ENCODE measurements at places on chromosomes 2 and 18.

DNA sequence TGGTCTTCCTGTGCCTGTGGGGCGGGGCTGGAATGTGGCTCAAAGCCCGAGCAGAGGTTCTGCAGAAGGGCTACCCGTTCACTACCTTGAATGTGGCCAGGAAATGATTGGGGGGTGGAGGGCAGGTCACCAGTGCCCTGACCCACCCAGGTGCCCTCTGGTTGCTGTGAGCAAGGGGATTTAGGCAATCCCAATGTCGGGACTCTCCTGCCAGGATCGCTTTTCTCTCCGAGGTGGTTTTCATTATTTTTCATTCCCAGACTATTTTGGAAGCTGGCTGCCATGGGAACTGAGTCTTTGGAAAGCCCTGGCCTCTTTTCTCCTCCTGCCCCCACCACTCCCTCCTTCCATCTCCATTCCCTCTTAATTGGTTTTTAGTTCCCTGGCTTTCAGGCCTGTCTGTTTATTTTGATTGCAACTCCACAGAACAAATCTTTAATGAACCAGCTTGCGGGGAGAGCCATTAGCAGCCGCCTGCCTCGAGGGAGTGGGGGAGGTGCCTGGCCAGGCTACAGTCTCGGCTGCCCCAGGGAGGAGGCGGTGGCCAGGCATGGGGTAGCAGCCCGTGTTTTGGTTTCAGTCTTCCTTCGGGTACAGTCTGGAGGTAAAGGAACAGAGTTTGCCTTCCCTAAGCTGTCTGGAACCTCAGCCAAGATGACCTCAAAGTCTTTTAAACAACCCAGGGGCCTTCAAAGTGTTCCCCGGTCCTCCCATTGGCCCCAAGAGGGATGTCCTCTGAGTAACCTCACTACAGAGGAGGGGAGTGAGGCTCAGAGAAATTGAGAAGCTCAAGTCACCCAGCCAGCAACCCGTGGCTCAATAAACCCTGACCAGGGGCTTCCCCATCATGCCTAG, 114.4 kb upstream of the HAAO start:
- no peak for DNase-seq

GRCh38 chr2:157627594-157628476, 829 bp downstream of the ACVR1C start:
- DNase-seq: peak; percentile 18

DNA sequence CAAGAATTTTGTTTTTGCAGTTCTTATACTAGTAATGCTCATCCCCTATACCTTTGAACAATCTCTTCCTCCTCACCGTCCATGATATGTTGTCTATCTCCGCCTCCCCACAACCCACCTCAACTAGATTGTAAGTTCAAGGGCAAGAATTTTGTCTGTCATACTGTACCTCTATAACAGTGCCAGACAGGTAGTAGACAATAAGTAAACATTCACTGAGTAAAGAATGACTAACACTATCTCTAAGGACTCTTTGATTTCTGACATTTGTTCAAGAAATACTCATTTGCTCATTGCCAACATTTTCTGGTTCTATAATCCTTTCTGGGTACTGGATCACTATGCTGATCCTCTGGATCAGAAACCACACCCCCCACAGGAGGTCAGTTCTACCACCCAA, 82.4 kb downstream of the EXOC6B start:
- DNase-seq: no peak

DNA sequence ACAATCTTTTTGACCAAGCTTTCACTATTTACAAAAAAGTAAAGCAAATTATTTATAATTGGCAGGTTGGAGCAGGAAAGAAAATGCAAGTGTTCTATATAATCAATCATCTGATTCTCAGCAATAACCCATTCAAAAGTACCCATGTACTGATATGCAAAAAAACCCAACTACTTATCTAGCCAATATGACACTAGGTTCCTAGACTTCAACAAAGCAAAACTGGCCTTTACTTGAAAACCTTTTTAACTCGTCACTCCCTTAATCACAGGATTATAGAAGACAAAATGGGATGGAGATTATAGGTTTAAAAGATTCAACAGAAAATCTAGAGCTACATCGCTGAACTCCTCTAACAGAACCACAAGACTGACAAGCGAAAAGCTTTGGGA, 3.6 kb downstream of the TLK1 start:
- no peak for DNase-seq

DNA sequence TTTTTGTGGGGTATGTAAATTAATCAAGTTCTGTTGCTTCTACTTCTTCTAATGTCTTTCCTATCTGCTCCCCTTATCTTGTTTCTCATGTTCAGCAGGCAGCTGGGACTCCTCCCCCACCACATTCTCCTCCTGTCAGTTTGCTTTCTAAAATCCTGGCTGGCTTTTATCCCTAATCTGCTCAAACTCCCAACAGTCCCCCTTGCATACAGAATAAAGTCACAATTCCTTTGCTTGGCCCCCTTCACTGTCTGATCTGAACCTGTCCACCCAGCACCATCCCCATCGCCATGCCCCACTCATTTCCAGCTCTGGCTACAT, 2.2 kb downstream of the CFAP221 start:
- no peak for DNase-seq

GRCh38 chr18:36872329-36872728, 43.4 kb downstream of the KIAA1328 start:
- no peak for DNase-seq

DNA sequence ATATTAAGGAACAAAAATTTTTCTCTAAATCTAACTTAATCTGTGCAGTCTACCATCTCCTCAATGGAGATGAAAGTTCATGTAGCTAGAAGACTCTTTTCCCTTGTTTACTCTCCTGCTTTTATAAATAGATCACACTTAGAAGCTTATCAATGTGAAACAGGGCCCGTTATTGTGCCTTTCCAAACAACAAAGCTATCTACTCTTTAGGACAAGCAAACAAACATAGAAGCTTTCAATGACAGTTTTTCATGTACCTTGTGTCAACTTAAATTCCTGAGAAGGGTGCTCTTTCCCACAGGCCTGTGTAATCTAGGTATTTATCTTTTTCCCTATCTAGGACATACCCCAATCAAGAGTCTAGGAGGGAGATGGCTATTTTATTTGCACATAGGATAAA, 247.8 kb upstream of the CWC22 start:
- no peak for DNase-seq

GRCh38 chr2:3628800-3629199, 29.2 kb upstream of the ALLC start:
- DNase-seq: no peak

GRCh38 chr2:20355131-20355530, 4.5 kb upstream of the PUM2 start:
- no peak for DNase-seq

DNA sequence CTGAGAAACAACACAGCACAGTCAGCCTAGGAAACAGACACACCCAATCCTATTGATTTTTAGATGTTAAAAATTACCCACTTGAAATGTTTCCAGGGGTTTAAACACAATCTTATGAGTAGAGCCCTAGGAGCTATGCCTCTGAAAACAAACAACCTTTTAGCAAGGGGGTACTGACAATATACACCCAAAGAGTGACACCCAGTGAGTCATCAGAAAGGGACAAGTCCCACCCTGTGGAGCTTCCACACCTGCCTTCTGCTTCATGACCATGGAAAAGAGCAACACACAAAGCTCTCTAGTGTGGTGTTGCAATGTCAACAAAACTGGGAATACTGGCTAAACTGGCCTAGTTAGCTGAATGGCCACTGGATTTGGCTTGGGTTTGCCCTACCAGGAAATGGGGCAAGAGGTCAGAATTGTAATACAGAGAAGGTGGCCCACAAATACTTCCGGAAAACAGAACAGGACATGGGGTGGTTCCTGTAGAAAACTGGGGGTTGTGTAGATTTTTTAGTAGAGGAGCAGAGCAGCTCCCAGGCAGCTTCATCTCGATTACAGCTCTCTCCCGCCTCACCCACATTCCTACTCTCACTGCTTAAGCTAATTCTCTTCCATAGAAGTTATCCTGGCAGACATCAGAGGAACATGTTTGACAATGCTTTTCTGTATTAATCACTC, 98.2 kb downstream of the GAREM1 start:
- DNase-seq: no peak

- no peak for DNase-seq
Measured at GRCh38 chr2:146894514-146894913, 950.3 kb upstream of the ACVR2A start.

GRCh38 chr2:74620671-74621070, 27.5 kb downstream of the M1AP start:
- no peak for DNase-seq

GRCh38 chr2:200810252-200810997, 1.3 kb upstream of the BZW1 start:
- no peak for DNase-seq

DNA sequence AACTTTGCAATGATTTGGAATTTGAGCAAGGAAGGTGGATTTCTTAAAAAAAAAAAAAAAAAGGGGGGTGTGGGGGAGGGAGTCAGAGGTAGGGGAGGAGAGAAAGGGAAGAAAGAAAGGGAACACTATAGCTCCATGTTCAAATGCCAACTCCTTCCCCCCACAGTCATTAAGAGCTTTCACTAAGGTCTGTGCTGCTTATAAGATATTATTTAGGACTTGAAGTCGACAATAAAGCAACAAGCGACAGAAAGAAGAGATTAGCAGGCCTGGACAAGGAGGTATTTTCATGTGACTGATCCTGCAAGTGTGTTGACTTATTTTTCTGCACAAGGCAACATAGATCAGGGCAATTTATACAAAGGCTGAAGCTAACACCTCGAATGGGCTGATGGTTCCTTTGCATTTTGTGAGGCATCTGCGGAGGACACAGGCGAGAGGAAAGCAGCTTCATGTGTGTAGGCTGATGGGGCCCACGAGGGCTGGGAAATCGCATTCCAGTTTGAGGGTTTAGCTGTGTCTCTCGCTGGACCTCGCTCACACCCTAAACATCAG, 382.0 kb downstream of the SOX11 start:
- no peak for DNase-seq

DNA sequence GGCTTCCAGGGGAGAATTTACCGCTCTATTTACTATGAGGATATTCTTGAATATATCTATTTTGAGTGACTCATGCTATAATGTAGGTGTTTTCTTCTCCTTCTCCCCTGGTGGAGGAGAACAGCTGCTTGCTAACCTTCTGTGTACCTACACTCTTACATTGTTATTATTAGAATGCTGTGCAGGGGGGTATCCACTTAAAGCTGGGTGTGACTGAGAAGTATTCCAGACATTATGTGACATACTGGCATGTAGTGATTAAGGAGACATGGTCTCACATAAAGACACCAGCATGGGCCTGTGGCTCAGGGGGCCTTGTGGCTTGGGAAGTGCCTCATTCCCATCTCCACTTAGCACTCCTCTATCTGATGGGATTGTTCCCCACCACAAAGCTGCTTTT, 287.9 kb downstream of the PTPRM start:
- no peak for DNase-seq

GRCh38 chr2:43399515-43400264, 173.3 kb upstream of the ZFP36L2 start:
- DNase-seq: no peak

GRCh38 chr2:62344472-62344871, 148.6 kb downstream of the B3GNT2 start:
- DNase-seq: no peak

GRCh38 chr2:120550282-120550681, 185.4 kb upstream of the GLI2 start:
- DNase-seq: no peak

GRCh38 chr18:63844254-63844653, 43.3 kb upstream of the SERPINB2 start:
- DNase-seq: no peak

- DNase-seq: no peak
Measured at GRCh38 chr2:159137511-159138241, 148.8 kb downstream of the WDSUB1 start.

DNA sequence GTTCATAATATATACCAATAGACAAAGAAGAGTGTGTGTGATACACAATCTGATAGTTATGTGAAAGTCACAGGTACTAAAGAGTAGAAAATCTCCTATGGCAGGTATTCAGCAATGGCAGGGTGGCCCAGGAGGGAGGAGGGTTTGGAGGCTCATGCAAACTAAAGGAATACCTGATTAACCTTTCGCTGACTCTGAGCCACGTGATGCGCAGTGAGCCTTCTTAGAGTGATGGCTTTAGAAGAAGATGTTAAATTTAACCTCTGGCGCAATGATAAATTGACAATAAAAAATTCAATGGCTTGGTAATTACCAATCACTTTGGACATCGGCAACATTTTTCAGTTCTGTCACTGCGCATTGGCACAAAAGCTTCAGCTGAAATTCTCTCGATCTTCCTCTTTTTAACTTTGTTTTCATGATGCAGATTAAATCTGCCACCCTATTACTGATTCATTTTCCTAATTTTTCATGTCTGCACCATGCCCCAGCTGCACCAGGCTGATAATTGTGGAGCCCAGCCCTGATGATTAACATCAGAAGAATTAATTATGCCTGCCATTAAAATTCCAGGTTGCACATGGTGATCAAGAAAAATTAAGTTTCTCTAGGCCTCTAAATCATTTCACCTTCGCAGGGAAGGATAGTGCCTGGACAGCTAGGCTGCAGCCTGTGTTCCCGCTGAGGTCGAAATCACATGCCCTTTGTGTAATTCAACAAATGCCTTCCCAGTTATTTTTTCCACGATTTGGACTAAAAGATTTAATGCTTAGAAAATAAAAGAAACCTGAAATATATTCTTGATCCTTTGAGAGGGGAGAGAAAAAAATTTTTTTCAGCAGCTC, 250.6 kb upstream of the HNRNPA3 start:
- DNase-seq: no peak

DNA sequence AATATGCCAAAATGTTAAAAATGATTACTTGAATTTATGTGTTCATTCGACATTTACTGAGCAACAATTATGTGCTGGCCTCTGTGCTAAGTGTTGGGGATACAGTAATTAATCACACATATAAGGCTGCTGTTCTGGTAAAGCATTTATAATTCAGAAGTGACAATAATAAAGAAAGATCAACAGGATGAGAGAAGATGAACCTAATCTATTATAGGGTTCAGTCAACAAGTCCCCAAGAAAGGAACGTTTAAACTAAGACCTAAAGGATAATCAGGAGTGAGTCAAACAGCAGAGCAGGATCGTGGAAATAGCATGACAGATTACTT, 60.1 kb upstream of the COX7A2L start:
- DNase-seq: no peak

DNA sequence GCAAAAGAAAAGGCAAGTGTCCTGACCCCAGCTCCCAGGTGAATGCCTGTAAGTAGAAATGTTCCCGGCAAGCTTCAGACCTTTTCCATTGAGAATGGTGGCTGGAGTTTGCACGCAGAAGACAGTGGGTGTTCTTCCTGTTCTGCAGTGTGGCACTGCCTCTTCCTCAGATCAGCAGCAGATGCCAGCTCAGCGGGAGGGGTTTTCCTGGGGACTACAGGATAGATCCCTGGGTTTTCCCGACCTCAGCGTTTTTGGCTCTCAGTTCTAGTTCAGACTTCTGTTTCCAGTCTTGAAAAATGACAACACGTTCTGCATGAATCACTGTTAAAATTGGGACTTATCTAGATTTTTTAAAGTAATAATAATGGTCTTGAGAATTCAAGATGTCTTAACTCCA, 39.2 kb downstream of the GRHL1 start:
- DNase-seq: no peak

GRCh38 chr2:105362862-105363591, 25.7 kb downstream of the C2orf49 start:
- no peak for DNase-seq

Measured in T follicular helper cell (primary cell).